ENCODE measurements at places on chromosomes 2 and 18.

GRCh38 chr2:232341739-232342126, 36.8 kb upstream of the ALPP start:
- no peak for DNase-seq

DNA sequence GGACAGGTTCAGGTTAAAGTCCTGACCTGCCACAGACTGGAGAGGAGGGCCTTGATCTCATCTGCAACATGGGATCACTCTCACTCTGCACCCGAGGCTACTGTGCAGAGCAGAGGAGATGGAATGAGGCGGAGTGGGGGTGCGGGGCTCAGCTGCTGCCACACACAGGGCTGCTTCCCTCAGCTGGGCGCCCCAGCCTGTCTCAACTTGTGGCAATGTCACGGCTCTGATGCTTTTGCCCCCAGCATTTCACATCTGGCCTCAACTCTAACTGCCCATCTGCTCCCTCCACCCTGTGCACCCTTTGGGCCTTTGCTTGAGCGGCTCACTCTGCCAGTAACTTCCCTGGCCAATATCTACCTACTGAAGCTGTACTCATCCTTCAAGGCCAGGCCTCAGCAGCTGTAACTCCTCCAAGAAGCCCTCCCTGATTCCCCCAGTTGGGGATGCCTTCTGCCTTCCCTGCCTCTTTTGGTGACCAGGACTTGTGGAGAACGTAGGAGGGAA, 70.3 kb downstream of the POLR1A start:
- no peak for DNase-seq

DNA sequence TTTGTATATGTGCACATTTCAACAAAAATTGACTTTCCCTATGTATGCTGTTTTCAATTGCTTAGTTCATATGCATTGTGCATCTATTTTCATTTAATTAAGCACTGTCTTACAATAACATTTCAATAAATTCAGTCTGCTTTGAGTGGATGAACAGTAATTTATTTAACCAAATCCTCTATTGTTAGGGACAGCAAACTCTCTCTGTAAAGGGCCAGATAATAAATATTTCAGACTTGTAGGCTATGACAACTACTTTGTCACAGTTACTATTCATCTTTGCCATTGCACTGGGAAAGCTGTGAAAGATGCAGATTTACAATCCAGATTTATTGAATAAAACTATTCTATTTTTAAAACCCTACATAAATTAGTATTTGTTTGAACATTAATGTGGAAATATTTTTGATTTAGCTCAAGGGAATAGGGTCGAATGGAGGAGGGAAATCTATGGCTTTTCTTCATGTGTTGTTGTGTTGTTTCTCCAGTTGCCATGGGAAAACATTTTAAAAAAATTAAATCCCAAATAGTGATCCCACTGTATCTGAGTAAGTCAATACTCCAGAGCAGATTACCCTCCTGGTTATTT, 14.2 kb upstream of the RAB27B start:
- no peak for DNase-seq

DNA sequence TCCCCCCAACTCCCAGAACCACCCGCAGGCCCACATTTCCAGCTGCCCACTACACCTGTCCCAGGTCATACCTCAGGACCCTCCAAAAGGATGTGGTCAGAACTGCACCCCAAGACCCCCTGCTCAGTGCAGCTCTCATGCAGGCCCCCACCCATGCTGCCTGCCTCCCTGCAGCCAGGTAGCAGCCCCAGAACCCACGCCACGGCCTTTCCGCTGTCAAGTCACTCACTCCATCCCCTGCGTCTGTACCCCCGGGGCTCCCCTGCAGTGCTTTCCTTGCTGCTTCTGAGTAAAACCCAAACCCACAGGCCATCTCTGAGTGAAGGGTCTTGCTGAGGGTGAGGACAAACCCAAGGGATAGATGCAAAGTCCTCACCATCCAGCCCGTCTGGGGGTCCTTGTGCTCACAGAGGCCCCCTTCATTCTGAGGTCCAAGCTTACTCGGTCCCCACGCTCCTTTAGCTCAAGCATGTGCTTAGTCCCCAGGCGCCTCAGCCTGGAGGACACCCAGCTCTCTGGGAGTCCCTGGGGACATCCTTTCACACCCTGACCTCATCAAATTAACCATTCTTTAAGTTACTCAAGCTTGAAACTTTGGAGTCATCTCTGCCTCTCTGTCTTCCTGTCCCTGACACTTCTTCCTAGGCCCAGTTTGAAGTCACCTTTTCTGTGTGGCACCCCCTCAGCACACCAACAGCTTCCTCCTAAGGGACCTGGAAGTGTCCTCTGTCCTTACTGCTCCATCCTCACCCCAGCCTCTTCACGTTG, 130.1 kb downstream of the SMAD7 start:
- DNase-seq = no peak

DNA sequence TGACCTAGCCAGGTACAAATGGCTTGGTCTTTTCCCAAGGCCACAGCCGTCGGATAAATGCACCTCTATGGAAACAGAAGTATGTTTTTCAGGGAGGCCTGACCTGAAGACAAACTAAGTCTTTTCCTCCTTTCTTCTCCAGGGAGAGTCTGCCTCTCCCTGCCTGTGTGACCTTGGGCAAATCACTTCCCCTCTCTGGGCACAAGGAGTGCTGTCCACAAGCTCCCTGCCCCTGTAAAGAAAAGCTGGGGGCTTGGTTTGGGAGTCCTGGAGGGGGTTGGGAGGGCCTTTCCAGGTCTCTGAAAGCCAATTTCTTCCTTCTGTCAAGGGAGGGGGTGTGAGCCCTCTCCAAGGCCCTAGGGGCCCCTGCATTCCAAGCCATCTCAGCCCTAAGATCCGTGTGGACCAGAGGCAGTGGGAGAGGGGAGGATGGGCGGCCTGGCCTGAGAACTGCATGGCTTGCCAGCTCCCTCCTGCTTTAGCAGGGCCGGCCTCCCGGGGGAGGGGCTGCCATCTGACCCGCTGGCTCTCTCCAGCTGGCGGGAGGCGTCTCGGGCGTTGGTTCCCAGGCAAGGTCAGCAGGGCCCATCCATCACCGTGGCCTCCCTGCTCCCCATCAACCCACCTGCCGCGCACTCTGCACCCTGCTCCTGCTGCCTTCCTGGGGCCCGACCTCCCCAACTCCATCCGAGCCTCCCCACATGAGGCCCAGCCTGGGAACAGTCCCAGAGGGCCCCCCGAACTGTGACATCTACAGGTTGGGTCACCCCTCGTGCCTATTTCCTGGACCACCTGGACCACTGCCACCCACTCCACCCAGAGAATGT, 61.4 kb downstream of the SMAD7 start:
- no peak for DNase-seq

GRCh38 chr2:233437439-233437955, 83.2 kb downstream of the DGKD start:
- no peak for DNase-seq

DNA sequence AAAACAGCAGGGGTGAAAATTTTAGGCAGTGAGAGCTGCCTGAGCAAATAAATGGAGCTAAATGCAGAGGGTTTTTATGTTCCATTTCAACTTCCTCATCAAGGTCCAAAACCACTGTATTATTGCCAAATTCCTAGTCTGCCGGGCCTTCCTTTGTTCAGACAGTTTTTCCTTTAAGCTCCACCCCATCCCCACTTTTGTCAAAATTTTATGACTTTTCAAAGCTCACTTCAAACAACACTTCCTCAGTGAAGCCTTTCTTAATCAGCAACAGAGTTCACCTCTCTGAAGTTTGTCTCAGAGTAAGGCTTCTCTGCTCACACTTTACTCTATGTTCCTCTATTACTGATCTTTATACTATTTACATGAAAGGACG, 81.3 kb downstream of the CERKL start:
- no peak for DNase-seq

DNA sequence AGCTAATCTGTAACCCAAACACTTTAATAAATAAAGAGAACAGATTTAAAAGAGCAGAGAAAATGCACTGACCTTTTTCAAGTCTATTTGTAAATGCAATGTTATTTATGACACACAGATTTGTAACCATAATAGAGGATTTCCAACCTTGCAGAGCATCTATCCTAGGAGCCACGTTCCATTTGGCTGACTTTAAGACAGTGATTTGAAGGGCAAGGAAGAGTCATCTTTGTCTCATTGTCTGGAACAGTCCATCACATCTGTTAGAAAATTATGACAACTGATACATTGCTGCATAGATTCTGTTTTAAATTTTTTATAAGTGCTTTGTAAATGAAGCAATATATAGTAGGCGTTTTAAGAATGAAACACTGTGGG, 90.8 kb upstream of the L3MBTL4 start:
- no peak for DNase-seq

- peak; percentile 72 for DNase-seq
Observed at GRCh38 chr2:95158891-95159619, 593 bp downstream of the ZNF514 start.

DNA sequence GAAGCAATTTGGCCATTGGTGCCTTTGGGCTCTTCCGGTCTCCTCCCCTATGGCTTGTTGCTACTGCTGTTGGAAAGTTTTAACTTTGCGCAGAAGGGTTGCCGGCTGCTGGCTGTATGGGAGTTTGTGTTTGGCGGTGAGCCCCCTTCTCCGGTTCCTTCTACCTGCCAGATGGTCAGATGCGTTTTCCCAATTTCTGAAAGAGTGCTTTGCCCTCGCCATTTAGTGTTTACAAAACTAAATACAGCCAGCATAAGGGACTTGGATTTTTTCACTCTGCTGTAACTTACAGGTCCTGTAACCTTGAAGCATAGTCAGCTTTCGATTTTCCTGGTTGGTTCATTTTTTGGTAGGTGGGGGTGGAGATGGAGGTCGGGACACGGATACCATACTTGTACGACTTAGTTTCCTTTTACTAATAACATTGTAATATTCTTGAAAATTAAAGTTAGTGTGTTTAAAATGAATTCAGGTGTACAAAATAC, 604 bp downstream of the COQ10B start:
- DNase-seq = no peak

DNA sequence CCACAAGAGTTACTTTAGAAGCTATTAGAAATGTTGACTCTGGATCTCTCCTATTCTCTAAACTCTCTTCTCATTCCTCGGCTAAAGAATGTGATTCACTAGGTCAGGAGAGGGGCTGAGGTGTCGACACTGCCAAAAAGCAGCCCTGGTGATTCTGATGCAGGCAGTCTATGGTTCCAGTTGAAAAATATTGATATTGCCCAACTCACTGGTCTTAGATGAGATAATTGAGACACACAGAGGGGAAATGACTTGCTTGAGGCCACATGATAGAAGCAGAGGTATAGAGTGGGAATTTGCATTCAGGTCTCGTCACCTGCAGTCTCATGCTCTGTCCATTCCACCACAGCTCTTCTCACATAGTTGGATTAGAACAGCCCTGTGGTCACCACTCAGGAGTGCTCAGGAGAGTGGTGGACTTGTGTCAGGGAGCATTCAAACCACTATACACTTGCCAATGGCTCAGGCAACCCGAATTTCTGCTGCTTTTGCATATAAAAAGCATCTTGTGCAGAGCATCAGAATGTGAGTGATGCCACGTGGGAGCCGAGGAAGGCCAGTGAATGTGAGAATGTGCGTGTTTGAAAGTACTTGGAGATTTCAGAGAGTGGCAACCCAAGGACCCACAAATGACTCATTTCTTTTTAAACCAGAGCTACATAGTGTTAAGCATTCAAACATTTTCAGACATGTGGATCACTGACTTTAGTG, 65.1 kb upstream of the CTLA4 start:
- DNase-seq = no peak

- DNase-seq = no peak
Observed at GRCh38 chr2:168649105-168649504, 153.3 kb upstream of the NOSTRIN start.

- DNase-seq = no peak
Observed at GRCh38 chr2:1972948-1973347, 228.6 kb upstream of the PXDN start.

GRCh38 chr2:27739058-27739373, 32.5 kb upstream of the MRPL33 start:
- DNase-seq = no peak

- no peak for DNase-seq
Observed at GRCh38 chr2:88614497-88615157, 12.6 kb downstream of the EIF2AK3 start.

- no peak for DNase-seq
Observed at GRCh38 chr2:174760845-174761473, 3.3 kb downstream of the CHRNA1 start.

DNA sequence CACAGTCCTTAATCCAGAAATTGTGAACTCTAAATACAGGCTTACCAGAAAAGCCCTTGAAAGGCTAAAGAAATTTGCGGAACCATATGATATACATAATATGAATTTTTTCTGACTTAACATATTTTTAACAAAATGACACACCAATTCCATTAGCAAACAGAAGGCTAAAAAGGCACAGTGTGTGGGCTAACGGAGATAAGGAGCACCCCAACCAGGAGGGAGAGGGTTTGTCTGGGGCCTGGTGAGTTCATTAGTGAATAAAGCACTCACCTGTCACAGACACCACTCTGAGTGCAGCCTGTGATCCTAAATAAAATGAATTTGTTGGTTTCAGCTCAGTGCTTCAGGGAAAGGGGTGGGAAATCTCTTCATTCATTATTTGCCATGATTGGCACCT, 2.7 kb upstream of the FECH start:
- DNase-seq = no peak

DNA sequence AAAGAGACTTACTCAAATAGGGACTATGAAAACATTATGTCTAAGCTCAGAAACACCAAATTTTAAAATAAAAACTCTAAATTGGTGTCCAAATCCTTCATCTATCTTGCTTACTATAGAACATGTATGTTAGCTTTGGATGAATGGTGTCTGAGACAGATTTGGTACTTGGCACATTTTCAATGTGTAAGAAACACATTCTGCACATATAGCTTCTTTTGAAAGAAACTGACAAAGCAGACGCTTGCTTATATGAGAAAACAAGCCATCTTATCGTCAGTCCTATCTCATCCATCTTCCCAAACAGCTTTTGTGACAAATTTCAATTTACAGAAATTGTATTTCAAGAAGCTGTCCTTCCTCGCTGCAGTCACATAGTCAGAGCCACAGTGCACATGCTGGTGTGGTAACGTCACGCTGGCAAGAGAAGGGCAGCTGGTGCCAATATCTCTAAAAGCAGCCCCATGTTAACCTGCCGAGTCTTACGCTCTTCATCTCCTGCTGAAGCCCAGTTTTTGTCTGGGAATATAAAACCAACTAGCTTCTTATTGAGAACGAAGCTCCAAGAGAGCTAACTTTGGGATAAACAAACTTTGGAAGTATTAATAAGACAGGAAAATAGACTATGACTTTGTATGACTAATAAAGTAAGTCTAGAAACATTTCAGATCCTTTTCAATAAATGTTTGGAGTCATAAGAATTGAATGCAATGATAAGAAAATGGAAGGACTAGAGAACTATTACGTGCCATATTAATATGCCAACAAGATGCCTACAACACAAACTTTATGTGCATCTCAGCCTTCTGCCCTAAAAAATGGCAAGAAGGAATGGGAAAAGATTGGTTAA, 74.9 kb upstream of the TFCP2L1 start:
- DNase-seq = no peak

Data from spinal cord (tissue), 10 donors.